ENCODE measurements at places on chromosomes 3 and 15.

DNA sequence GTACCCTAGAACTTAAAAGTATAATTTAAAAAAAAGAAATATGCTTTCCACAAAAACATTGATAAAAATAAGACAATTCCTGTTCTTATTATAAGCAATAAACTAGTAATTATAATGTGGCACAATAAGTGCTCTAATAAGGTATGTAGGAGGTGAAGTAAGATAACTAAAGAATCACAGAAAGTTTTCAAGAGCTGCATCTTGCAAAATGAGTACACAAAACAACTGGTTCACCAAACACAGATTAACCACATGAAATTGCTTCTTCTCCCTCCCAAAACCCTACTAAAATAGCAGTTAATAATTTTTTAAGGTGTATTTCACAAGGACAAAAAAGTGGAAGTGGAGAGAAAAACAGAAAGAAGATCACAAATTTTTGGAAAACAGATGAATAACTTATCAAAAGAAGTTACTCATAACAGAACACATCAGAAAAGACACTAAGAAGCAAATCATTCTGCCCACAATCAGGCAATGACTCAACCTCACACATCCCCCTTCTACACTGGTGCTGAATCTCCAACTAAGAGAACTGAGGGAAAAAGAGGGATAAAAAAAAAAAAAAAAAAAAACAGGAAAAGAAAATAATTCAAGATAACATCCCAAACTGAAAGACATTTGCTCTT is 64.2 kb downstream of the TBC1D5 start:
- ATAC-seq: no peak

GRCh38 chr15:68310804-68311463 is 33.4 kb downstream of the FEM1B start:
- ATAC-seq: no peak

- no peak for ATAC-seq
These were observed 16.0 kb downstream of the RMDN3 start for GRCh38 chr15:40739047-40739446.

- ATAC-seq: no peak
These were observed 446.7 kb upstream of the PROK2 start for GRCh38 chr3:72231439-72232196.

GRCh38 chr3:196397941-196398340 is 34.3 kb downstream of the UBXN7 start:
- ATAC-seq: no peak

DNA sequence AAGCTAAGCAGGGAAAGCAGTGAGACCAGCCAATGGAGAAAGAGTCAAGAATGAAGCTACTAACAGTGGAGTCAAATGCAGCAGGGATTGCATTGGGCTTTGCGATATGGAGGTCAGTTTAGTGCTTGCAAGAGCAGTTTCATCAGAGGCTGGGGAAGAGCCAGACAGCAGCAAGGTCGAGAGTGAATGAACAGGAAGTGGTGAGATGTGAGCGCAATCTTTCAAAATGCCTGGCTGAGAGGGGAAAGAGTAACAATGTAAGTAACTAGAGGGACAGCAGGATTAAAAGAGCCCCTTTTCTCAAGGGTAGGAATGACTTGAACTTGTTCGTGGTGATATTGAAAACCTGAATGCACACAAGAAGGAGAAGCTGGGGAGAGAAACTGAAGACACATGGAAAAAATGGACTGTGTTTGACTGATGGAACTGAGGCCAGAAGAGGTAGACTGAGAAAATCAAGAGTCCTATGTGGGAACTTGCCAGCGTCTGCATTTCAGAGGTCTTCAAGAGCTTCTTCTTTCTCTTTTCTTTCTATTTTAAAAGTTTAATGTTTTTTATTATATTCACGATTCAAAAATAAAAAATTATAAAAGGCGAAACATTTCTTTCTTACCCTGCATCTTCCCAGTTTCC is 30.6 kb upstream of the GPR160 start:
- ATAC-seq: peak; percentile 33

GRCh38 chr15:39585871-39586301 is 5.0 kb downstream of the THBS1 start:
- ATAC-seq: no peak

DNA sequence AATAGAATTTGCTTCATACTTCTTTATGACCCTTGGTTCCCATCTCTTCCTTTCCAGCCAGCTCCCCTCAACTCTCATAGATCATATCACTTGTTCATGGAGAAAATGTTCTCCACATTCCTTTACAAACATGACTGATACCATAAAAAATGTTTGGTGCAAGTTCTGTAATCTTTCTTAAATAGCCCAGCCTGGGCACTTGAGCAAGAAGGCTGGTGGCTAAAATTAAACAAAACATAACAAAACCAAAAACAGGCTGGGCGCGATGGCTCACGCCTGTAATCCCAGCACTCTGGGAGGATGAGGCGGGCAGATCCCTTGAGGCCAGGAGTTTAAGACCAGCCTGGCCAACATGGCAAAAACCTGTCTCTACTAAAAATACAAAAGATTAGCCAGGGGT is 8.9 kb upstream of the POLR2M start:
- no peak for ATAC-seq

- ATAC-seq: no peak
These were observed 810 bp downstream of the PTPRG start for GRCh38 chr3:61562042-61562720.

- peak; percentile 52 for ATAC-seq
These were observed 139.8 kb downstream of the IGF1R start for GRCh38 chr15:98787936-98788757.

GRCh38 chr3:126912491-126913195 is 70.3 kb upstream of the PLXNA1 start:
- no peak for ATAC-seq

- no peak for ATAC-seq
These were observed 150.7 kb downstream of the SST start for GRCh38 chr3:187519428-187519890.

DNA sequence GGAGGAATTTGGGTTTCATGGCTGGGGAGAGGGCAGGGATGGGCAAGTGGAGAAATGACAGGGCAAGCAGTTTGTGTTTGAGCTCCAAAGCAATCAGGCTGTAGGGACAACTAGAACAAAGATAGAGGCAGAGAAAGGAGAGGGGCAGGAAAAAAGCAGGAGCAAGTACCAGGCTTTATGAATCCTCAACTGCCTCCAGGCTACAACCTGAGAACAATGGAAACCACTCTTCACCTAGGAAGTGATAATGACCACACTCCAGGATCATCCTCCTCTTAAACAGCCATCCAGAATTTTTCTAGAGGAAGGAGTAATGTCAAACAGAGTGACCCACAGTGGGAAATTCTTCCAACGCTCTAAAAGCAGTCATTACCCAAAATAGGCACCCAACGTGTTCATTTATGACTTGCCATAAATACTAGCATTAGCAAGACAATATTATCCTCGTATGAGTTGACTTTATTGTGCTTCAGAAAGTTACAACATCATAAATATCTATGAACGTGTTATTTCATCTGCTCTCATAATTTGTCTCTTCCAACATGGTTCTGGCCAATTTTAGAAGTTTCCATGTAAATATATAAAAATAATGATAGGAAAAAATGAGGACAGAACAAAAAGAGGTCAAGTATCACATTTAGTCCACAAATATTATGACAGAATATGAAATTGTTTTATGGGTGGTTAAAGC is 50.5 kb downstream of the TNFAIP8L3 start:
- ATAC-seq: no peak

GRCh38 chr3:42653560-42654330 is at the start of gene ZBTB47:
TSS of gene ZBTB47 (plus strand) at chr3:42653697. CDS start at chr3:42658356, 4,659 bp downstream.
- ATAC-seq: peak; percentile 14

DNA sequence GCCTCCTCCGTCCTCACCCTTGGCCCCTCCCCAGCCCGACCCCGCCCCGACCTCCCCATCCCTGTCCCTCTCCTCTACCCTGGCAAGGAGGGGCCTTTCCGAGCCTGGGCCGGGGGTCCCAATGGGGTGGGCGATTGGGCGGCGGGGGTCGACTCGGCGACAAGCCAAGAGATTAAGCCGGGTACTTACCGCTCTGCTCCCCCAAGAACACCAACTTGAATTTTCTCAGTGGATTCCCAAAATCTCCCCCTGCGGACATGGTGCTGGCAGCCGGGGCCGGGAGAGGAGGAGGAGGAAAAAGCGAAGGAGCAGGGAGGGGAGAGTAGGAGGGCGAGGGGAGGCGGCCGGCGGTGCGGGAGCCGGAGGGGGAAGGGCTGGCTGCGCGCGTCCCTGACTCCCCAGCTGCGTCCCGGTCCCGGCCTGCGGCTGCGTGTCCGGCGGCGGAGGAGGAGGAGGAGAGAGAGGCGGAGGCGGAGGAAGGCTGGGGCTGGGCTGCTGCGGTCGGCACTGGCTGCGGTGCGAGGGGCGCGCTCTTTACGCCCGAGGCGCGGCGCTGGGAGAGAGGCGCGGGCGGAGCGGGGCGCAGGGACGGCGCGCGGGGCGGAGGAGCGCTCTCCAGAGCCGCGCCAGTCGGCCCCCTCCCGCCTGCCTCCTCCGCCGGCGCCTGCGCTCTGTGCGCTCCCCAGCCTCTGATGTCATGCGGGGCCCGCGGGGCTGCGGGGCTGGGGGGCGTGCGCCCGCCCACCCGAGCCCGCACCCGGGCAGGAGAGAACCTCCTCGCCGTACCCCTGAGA is at the start of gene RAB6B:
TSS of gene RAB6B (minus strand) at position 675 of the 794 bp plus-strand sequence. CDS start at position 259, 416 bp downstream.
- ATAC-seq: peak; percentile 69

GRCh38 chr3:111047812-111048435 is 23.7 kb upstream of the NECTIN3 start:
- no peak for ATAC-seq

DNA sequence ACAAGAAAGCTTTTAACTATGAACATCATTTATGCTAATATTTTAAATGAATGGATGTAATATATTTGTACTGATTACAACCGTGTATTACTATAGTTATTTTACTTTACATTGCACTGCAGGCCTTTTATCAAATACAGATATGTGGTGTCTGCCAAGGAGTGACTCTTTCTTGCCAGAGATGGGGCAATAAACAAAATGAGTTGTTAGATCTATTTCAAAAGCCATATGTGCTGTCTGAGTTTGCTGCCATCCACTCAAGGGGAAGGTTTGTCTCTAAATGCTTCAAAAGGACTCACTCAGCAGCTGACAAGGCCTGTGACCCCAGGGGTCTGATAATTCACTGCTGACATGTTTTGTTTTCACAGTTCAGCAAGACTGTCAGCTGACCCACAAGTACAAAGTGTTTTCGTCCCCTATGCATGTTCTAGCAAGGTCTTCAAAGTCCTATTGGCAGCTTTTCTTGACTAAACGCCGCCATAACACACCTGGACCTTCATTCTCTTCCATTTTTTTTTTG is 41.3 kb upstream of the ZBED2 start:
- ATAC-seq: no peak

- ATAC-seq: no peak
These were observed 610.7 kb upstream of the GRM7 start for GRCh38 chr3:6250167-6250566.

DNA sequence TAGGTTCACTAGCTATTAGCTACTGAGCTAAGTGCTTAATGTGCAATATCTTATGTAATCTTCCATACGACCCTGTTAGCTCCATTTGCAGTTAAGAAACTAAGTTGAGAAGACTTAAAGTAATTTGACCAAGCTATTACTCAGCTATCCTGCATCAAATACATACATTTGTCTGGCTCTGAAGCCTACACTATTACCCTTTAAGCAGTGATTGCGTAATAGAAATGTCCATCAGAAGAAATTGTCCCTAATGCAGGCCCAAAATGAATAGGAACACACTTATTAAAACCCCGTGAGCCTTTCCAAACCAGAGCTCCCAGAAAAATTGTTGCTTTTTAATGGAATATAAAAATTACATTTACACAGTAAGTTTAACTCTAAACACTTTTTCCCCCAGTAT is 5.3 kb upstream of the MYO1E start:
- no peak for ATAC-seq

DNA sequence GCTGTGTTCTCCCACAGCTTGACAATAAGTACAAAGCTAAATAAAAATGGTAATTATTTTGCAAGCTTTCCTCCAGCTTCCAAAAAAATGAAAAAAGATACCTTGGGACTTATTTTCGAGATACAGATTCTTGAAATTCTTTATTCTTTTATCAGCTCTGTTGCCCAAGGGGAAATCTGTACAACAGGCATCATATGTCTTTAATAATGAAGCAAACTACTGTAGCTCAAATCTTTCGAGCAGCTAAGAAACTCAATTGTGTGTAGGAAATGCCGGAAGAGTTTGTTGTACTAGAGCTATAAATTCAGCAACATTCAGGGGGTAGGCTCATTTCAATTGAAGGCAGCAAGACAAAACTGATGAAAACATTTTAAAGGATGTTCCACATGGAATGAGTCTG is 297.7 kb downstream of the GBE1 start:
- ATAC-seq: no peak

DNA sequence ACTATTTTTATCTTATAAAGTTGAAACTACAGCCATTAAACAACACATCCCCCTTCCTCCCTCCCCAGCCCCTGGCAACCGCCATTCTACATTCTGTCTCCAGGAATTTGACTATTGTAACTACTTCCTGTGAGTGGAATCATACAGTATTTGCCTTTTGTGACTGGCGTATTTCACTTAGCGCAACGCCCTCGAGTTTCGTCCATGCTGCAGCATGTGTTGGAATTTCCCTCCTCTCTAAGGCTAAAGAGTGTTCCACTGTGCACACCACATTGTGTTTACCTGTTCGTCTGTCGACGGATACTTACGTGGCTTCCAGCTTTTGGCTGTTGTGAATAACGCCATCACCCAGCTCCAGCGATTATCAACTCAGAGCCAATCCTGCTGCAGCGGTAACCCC is 52.0 kb upstream of the DLG1 start:
- ATAC-seq: no peak

- no peak for ATAC-seq
These were observed 37.9 kb upstream of the SLC2A2 start for GRCh38 chr3:171064461-171064860.

GRCh38 chr3:130345487-130346079 is at the start of gene COL6A5:
TSS of gene COL6A5 (plus strand) at chr3:130345672. CDS start at chr3:130373639, 27,967 bp downstream.
- no peak for ATAC-seq

DNA sequence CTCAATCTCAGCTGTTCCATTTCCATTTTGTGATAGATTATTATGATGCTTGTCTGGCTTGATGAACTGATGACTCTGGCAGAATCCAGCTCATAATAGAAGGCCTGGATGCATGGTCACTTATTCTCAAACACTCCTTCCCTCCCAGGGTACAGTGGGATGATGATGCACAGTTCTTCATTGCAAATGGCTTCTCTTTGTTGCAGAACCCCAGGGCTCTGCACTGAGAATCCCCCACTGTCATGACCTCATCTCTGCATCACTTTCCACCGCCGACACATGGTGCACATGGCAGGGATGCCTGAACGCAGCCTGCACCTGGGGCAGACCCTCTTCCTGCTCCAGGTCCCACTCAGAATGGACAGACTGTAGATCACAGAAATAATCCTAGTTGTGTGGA is 515.6 kb upstream of the NR2F2 start:
- ATAC-seq: no peak

GRCh38 chr3:175913286-175913685 is 1054.2 kb downstream of the NAALADL2 start:
- no peak for ATAC-seq

- peak; percentile 41 for ATAC-seq
These were observed 32.2 kb downstream of the SLC6A11 start for GRCh38 chr3:10848261-10848660.

- ATAC-seq: peak; percentile 48
These were observed 61.4 kb downstream of the UMPS start for GRCh38 chr3:124791639-124792151.

DNA sequence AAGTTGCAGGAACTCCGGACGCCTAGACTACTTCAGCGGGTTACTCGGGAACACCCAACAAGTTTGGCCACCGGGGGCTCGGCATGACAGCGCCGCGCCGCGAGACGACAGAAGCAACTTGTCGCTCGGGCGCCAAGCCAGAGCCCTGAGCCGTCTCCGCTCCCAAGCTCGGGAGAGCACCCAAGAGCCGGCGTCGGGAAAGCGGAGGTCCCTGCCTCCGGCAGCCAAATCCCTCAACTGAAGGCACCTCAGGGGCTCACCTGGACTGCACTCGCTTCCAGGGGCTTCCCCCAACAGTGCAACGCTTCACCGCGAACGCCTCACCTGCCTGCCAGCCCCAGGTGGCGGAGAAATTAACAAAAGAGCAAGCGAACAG is 640 bp downstream of the MB21D2 start:
- ATAC-seq: peak; percentile 37
